PC-3 (cell line): ENCODE measurements at places on chromosomes 6 and 20.
A peak's percentile ranks its signal among the peaks of the same experiment; 100 is the strongest.

DNA sequence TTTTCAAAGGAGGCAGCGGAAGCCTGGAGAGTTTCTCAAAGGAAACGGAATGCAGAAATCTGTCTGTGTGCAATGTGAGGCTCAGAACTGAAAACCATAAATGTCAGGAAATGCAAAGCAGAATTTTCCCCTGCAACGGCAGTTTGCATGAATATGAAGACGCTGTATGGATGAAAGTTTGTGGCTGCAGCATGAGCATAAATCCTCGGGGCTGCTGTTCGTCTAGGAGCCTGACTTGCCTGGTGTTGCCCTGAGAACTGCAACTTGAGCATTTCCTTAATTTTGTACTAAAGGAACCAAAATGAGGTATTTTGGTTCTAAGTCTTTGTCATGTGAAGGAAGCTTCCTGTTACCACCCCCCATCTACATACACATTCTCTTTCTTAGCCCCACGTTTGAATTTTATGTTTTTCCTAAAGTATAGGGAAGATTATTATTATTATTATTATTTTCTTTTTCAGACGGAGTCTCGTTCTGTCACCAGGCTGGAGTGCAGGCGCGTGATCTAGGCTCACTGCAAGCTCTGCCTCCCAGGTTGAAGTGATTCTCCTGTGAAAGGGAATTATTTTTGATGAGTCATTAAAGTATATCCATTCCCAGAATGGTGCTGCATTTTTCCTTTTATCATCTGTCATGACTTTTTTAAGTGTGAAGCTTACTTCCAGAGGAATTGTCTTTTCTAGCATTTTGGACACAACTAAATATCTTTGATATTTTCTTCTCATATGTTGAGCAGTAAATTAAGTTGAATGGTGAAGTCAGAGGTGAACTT is 33.1 kb downstream of the MTHFD1L start:
- no peak for DNase-seq
- H3K4me3 ChIP-seq: no peak overlapping the region
- no peaks in the 10 kb centered on the region for H3K27me3 ChIP-seq
- peaks cover 17% of the 10 kb centered on the region for H3K4me1 ChIP-seq
- peaks cover 3% of the 10 kb centered on the region for H3K36me3 ChIP-seq

GRCh38 chr6:156934069-156934460 is 156.9 kb downstream of the ARID1B start:
- no peak overlapping the region for H3K4me3 ChIP-seq
- no peaks in the 10 kb centered on the region; the same call in 1 of the 2 replicates for H3K36me3 ChIP-seq
- no peak overlapping the region for H3K27ac ChIP-seq
- H3K4me1 ChIP-seq: peaks cover 20% of the 10 kb centered on the region
- peak; percentile 60 for DNase-seq

GRCh38 chr6:139602577-139602976 is 228.1 kb upstream of the CITED2 start:
- no peak overlapping the region for H3K27ac ChIP-seq
- no peak for DNase-seq

DNA sequence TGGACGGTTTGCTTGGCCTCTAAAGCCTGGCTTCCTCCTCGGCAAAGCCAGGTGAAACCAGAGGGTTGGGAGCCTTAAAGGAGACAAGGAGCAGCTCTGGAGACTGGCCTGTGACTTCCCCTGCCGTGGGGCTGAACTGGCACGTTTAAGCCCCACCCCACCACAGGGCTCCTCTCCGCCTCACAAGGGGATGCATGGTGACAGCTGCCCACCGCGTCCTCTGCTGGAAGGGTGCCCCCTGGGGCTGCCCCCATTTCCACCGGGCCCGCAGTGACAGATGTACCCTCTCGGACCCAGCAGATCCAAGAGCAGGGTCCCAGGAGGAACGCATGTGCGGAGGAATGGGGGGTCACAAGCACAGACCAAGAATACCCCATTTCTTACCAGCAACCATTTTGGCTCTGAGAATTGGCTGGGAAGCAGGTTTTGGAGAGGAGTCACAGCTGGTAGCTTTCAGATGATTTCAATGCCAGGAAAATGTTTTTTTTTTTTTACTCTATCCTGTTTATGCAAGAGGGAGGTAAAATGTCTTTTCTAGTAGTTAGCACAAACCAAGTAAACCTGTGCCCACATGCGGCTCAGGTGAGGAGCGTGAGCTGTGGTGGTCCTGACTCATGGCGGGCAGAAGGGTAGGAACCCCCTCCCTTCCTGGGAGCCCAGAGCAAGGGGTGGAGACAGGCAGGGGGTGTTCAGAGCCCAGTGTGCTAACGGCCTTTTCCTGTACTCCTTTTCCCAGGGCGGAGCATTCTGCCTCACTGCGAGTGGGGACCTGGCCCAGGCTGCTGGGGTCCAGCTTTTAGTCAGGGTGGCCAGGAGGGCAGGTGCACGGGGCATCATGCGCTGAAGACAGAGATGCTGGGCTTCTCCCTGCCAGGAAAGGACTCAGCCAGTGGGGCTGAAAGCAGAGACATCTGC is 33.0 kb downstream of the FRMD1 start:
- H3K36me3 ChIP-seq: no peaks in the 10 kb centered on the region
- no peak overlapping the region for H3K27ac ChIP-seq
- no peaks in the 10 kb centered on the region for H3K27me3 ChIP-seq
- no peak for DNase-seq

DNA sequence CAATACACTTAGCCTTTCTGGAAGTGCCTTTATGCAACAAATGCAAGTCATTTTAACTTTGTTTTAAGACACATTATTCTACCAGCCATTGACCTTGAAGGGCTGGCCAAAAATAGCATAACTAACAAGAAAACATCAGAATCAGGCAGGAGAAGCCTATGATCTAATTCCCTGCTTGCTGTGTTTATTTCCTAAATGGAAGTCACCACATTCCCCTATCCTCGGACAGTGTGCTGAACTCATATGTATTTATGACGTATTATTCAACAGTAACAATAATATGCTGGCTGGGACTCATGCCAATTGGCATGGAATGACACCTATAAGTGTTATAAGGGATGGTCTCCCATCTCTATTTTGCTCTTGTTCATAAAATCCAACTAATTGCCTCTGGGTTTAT is 140.7 kb downstream of the MAP3K7 start:
- no peak overlapping the region for H3K4me3 ChIP-seq
- no peaks in the 10 kb centered on the region for H3K27me3 ChIP-seq
- H3K4me1 ChIP-seq: no peaks in the 10 kb centered on the region

DNA sequence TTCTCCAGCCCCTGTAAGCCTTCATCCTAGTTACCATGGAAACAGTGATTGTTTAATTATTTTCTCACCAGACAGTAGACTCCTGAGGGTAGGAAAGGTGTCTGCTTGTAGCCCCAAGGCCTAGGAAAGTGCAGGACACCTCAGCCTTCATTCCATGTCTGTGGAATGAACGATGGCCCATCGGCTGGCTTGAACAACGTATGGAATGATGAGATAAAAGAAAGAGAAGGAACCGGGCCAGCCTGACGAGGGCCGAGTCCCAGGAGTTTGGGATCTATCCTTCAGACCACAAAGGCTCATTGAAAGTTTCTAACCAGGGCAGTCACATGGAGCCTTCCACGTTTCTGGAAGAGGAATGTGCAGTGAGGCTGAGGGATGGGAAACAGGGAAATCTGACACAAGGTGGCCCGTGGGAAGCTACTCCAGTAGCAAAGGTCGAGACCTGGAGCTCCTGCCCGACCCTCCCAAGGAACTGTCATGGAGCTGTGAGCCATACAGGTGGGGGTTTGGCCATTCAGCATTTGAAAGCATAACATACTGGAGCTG is 46.1 kb downstream of the PRDM1 start:
- no peaks in the 10 kb centered on the region for H3K36me3 ChIP-seq
- H3K4me1 ChIP-seq: peaks cover 44% of the 10 kb centered on the region
- DNase-seq: no peak
- no peak overlapping the region for H3K27ac ChIP-seq
- H3K4me3 ChIP-seq: no peak overlapping the region
- H3K27me3 ChIP-seq: no peaks in the 10 kb centered on the region

DNA sequence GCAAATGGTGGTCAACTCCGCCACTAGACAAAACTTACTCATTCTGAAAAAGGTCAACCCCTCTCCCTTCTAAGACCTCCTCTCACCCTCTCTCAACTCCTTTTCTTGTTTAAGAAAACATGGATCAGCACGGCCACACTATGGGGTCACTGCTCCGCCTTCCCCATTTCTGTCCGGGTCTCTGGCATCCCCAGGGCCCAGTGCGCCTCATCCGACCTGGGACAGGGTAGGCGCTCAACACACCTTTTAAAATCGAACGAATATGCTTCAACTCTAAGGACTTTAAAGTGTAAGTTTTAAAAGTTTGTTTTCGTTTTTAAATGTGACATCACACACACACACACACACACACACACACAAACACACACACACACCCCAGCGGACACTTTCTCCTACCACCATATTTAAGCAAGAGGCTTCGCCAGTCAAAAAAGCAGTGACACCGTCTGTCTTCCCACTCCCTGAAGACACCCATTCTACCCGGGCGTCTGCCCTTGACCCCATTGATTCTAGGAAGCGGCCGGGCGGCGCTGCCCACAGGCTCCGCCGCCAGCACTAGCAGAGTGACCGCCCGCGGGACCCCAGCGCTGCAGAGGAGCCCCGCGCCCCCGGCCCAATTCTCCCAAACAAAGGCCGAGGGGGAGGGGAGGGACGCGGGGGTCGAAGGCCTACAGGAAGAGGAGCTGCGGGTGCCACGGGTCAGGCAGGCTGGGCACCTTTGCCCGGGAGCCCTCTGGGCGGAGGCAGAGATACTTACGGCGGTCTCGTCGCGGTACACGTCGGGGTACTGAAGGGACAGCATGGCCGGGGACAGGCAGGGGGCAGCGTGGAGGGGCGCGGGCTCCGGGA is 568 bp downstream of the PREP start:
- H3K4me3 ChIP-seq: peak overlapping the region; percentile 94
- DNase-seq: peak; percentile 7
- H3K36me3 ChIP-seq: no peaks in the 10 kb centered on the region
- H3K27ac ChIP-seq: peak overlapping the region; percentile 15; the same call in 1 of the 2 replicates
- H3K4me1 ChIP-seq: peaks cover 20% of the 10 kb centered on the region
